ENCODE measurements at places on chromosomes 7 and 10. TPM values are rescaled to one million over a fixed set of nuclear protein-coding genes. Genes with fewer than 3 reads are reported as not detected.

Gene FAM25A
- total RNA-seq: not detected

Gene PTPRE
- 8.9 TPM for total RNA-seq

Gene FAM25G
- total RNA-seq: not detected

Gene NEURL1
- 25.1 TPM for total RNA-seq

Gene PPP3CB
- 27.5 TPM for total RNA-seq

Gene PAPOLB
- total RNA-seq: under 0.01 TPM

Gene HOXA13
- not detected for total RNA-seq

Gene SPDYE16
- 0.26 TPM for total RNA-seq

Gene GDI2
- 179 TPM for total RNA-seq

Gene GPR22
- total RNA-seq: not detected

Gene IFIT3
- total RNA-seq: 2.3 TPM

DNA sequence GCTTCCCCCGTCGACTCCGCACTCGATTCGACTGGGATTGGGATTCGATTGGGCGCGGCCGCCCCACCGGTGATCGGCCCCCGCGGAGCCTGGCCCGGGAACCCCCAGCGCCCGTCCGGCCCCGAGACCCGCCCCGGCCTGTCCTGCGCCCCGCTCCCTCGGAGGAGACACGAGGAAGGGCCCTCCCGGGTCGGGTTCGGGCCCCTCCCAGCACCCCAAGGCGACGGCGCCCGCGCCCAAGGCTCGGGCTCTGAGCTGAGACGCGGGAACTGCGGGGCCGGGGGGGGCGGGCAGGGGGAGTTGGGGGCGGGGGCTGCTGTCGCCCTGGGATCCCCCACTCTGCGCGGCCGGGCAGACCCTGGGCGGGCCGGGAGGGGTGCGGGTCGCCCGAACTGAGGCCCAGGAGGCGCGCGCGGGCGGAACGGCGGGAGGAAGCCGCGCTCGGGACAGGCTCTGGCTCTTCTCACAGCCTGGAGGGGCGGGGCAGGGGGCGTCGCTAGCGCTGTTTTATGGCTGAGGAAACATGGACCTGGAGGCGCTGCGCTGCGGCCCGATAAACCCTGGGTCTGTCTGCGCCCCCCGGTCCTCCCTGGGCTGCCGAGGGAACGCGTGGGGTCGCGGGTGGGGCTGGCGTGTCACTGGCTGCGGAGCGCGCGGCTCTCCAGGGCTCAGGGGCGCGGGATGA lies 1.7 kb upstream of the NKX6-2 start:
- no peak for DNase-seq

- DNase-seq: no peak
Observed at GRCh38 chr10:15336211-15336610, 34.9 kb downstream of the FAM171A1 start.

GRCh38 chr10:17808971-17809841 lies at the start of gene MRC1:
Gene MRC1 (plus strand): TSS chr10:17809348. CDS start chr10:17809466, 118 bp downstream.
- peak; percentile 29 for DNase-seq

DNA sequence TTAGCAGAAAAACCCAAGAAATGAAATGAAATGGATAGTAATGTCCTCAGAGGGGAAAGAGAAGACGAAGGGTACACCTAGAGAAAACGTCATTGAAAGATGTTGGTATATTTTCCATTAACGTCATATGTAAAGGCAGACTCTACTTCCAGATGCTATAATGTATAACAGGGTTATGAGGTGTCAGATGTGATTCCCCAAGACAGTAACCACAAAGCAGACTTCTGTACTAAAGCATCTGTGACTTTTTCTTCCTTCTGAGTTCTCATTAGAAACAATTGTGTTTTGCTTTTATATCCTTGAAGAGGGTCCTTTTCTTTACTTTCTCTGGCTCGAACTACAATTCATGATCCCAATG lies 37.4 kb downstream of the LRRC72 start:
- DNase-seq: no peak

GRCh38 chr10:22319980-22320558 lies 830 bp upstream of the BMI1 start:
- no peak for DNase-seq

DNA sequence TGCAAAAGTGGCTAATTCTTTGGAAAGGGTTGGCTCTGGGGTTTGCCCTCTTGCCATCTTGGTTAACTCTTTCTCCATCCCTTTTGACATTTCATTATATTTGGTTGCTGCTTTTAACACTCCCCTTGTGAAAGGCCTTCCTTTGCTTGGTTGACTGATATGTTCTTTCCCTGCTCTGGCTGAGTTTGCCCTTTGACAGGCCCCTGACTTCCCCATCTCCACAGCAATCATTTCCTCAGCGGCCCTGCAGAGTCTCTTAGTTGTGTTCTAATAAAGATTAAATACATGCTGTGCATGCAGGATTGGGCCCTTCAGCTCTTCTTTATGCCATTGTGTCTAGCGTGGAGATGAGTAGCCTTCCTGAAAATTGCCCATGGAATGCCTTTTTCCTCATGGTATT lies 84.5 kb upstream of the CSTF2T start:
- DNase-seq: no peak

GRCh38 chr10:85995791-85996190 lies 370.8 kb downstream of the GRID1 start:
- peak; percentile 30 for DNase-seq

DNA sequence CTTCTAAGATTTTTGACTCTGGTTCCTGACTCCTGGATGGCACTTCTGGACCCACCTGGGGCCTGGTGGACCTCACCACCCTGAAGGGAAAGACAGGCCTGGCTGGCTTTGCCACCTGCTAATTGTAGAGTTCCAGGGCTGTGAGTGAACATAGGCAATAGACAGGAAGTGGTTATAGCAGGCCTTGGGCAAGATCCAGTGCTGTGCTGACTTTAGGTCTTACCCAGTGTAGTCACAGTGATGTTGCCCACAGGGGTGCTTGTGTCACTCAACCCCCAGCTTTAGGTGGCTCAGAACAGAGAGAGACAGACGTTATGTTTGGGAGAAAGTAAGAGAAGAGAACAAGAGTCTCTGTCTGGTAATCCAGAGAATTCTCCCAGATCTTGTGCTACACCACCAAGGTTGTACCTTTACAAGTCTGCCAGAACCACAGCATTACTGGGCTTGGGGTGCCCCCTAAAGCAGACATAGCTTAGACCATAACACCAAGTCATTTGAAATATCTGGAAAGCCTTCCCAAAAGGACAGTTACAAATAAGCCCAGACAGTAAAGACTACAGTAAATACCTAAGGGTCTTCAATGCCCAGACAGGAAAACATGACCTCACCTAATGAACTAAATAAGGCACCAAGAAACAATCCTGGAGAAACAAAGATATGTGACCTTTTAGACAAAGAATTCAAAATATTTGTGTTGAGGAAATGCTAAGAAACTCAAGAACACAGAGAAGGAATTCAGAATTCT lies 303.4 kb downstream of the PCLO start:
- DNase-seq: no peak

DNA sequence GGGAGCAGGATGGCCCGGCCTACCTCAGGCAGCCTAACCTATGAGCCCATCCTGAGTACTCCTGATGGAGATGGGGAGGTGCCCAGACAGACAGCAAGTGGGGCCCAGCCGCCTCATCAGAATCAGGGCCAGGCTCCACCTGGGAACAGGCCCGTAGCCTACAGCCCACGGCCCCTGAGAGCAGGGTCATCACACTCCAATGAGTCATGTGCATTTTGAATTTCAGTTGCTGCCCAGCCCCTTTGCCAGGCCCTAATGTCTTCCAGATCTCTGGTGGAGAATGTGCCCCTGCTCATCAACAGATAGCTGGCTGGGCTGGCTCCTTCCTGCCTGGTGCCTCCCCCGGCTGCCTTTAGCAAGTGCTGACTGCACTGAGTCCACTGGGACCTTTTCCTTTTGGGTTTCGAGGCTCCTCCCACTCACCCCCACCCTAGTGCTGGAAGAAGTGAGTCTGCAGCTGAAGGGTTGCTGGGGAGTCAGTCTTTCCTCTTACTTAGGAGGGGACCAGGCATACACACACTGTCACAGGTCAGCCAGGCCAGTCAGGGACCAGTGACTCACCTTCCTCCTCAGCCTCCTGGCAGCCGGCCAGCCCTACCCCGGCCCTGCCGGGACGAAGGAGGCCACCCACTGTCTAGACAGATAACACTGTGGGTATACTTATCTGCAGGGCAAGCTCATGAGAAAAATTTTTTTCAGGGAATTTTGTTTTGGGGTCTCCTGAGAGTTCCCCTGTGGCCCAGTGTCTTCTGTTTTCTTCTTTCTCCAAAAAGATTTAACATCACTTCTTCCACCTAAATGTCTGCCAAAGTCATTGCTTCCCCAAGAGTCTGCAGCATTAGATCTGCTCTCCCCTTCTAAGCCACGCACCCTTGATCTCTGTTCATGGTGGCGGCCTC lies 9.1 kb upstream of the ASIC3 start:
- peak; percentile 54 for DNase-seq

- no peak for DNase-seq
Observed at GRCh38 chr10:61749291-61749690, 86.6 kb downstream of the CABCOCO1 start.

DNA sequence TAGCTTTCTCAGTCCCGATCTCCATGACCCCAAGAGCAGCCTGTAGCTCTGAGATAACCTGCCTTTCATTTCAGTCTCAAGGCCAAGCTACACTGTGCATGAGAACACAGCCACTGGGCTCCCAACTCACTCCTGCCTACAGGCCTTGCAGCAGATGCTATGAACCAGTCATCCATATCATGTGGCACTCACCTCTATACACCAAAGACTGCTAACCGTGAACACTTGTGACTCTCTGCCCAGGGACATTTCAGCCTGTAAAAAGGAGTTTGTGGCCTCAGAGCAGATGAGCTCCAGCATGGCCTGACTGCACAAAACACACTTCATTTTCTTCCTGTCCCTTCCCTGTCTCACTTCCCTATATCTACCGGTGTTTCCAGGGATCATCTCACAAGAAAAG lies 56.9 kb upstream of the NPY start:
- DNase-seq: no peak

- DNase-seq: no peak
Observed at GRCh38 chr10:86655596-86655995, 1.2 kb downstream of the OPN4 start.

- peak; percentile 49 for DNase-seq
Observed at GRCh38 chr10:110207805-110208613, 604 bp downstream of the MXI1 start.

DNA sequence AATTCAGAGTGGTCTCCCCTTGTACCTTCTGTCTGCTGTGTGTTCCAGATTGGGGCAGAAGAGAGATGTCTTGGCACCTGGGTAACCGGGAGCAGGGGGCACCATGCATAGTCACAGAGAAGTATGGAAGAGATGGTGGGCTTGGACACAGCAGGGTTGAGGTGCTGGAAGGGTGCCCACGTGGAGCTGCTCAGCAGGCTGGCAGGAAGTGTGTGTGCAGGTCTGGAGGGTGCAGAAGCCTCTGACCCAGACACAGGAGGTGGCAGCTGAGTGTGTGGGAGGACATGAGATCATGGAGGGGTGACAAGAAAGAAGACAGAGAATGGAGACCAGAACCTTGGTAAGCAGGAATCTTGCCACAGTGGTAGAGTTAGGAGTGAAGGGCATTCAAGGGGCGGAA lies 42.3 kb upstream of the DUSP5 start:
- DNase-seq: no peak

DNA sequence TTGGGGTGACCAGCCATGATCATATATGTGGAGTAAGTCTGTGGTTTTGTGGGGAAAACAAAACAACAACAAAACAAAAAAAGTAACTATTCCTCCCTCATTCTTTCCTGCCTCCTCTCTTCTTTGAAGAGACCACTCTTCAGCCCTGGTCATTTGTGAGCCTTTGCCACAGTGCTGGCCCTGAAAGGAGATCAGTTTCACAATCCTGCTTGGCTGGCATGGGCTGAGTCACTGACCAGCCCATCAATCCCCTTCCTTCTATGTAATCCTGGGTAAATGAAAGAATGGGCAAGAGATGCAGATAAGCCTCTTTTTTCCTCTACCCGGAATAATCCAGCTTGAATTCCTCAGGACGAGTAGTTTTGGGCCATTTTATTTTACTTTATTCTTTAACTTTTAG lies 13.6 kb downstream of the CSTF2T start:
- no peak for DNase-seq

GRCh38 chr7:157719705-157720655 lies 383.2 kb downstream of the DNAJB6 start:
- no peak for DNase-seq

GRCh38 chr7:34227525-34227924 lies 322.2 kb downstream of the BMPER start:
- no peak for DNase-seq

- no peak for DNase-seq
Observed at GRCh38 chr10:111087331-111087756, 10.5 kb downstream of the ADRA2A start.

- DNase-seq: no peak
Observed at GRCh38 chr10:12897278-12897677, 104.2 kb downstream of the CCDC3 start.

- no peak for DNase-seq
Observed at GRCh38 chr7:132394283-132395198, 181.7 kb downstream of the PLXNA4 start.

DNA sequence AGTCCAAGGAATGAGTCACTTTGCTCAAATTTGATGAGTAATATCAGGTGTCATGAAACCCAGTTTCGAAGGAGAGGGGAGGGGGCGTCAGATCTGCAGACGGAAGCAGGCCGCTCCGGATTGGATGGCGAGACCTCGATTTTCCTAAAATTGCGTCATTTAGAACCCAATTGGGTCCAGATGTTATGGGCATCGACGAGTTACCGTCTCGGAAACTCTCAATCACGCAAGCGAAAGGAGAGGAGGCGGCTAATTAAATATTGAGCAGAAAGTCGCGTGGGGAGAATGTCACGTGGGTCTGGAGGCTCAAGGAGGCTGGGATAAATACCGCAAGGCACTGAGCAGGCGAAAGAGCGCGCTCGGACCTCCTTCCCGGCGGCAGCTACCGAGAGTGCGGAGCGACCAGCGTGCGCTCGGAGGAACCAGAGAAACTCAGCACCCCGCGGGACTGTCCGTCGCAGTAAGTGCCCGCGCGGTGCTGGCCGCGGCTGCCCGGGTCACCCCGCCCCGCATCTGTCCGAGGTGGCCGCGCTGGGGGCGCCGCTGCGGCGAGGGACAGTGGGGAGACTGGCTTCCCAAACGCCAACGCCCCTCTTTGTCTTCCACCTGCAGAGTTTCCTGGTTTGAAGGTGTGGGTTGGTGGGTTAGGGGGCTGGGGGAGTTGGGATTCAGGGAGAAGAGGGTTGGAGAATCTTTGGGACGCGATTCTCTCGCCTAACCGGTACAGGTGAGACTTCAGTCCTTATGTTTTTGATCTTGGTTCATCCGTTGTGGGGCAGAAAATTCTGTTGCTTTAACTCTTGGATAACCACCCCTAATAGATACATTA lies at the start of gene TAC1:
Gene TAC1 (plus strand): TSS at position 351 of the 829 bp plus-strand sequence. CDS start 527 bp downstream, outside the sequence.
- no peak for DNase-seq

GRCh38 chr10:132375116-132375794 lies 21.7 kb upstream of the PWWP2B start:
- DNase-seq: no peak

- DNase-seq: no peak
Observed at GRCh38 chr10:1651270-1651966, 85.9 kb downstream of the ADARB2 start.

DNA sequence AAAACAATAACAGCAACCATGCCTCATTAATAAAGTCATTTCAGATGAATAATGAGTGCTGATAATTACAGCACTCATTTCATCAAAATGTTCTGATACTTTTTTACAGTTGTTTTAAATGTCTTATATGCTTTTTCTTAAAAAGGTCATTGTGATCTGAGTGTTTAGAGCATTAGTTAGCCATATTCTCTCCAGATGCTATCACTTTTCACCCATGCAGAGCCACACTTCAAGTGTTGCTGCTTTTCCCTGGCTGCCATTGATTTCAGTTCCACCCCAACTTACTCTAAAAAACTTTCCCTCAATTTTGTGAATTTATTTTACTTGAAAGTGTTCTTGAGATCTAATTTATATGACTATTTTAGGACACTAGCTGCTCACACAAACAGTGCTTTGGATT lies 41.8 kb downstream of the NUP205 start:
- DNase-seq: no peak

- DNase-seq: no peak
Observed at GRCh38 chr10:852386-852785, 79.1 kb downstream of the LARP4B start.

Data from body of pancreas (tissue), 4 donors.